ENCODE measurements at places on chromosomes 7 and 10.
A peak's percentile ranks its signal among the peaks of the same experiment; 100 is the strongest.

DNA sequence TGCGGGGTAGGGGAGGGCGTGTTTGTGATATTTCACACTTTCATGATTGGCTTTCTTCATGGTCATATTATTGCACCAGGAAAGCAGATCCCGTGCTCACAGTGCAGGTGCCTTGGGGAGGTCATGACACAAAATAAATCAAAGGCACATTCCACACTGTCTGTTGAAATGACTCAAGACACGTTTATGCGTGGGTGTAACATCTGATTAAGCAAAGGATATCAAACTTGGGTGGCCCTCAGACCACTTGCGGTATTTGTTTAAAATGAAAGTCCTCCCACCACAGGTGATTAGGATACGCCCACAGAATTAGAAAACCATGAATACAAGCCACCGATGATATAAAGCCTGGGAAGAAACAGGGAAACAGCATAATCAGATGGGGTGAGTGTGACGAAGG is 51.1 kb downstream of the SVIL start:
- no peak for DNase-seq

GRCh38 chr7:33298848-33299247 is 169.5 kb downstream of the BBS9 start:
- DNase-seq, result no peak

- no peak for DNase-seq
Measured at GRCh38 chr7:40276061-40276460, 141.3 kb downstream of the SUGCT start.

DNA sequence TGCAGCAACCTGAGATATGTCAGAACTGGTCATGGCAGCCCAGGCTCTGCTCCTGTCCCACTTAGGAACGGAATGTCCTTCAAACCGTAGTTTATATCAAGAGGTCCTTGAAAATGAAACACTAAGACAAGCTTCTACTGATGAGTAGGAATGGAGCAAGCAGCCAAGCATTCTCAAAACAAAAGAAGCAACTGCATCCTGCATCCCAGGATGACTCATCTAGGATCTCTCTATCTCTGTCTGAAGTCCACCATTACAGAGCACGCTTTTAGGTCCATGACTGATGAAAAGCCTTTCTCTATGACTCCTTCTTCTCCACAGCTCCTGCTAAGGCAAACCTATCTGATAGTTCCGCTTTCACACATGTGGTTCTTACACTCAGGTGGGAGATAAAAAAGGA is 16.3 kb downstream of the MBL2 start:
- DNase-seq, result no peak

GRCh38 chr7:86733783-86734182 is 90.1 kb downstream of the GRM3 start:
- DNase-seq, result no peak

- no peak for DNase-seq
Measured at GRCh38 chr7:136956671-136957070, 88.2 kb downstream of the CHRM2 start.

GRCh38 chr7:112481833-112482670 is 1.3 kb downstream of the LSMEM1 start:
- no peak for DNase-seq

GRCh38 chr7:123242467-123243092 is 42.8 kb upstream of the SLC13A1 start:
- DNase-seq, result no peak

DNA sequence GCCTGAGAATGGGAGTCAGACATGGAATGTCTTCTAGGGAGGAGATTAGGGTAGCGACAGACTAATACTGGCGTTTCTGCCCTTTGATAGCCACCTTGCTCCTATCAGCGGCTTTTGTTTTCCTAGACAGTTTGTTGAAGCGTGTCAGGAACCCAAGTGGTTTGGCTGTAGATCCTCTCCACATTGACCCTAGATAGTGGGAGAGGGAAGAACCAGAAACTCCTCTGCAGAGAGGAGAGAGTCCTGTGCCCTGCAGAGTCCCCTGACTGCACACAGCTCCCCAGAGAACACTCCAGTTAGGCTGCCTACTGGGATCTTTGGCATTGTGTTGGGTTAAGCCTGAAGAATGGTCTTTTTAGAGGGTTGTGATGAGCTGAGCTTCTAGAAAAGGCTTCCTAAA is 2.4 kb downstream of the MEPCE start:
- no peak for DNase-seq

DNA sequence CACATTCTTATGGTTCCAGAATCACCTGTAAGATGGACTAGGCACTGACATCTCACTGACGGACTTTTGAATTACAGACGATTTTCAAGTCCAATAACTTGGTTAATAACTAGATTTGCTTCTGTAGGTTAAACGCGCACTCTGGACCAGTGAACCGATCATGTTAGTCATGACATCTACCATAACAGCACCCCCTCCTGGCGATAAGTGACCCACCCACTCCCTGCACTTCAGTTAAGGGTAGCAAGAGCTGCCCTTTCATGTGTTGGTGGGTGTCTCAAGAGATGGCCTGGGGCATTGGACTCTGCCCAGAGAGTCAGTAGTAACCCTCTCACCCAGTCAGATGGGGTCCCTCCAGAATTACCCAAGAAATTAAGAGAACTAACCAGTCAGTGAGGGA is 12.9 kb downstream of the GRM8 start:
- no peak for DNase-seq

DNA sequence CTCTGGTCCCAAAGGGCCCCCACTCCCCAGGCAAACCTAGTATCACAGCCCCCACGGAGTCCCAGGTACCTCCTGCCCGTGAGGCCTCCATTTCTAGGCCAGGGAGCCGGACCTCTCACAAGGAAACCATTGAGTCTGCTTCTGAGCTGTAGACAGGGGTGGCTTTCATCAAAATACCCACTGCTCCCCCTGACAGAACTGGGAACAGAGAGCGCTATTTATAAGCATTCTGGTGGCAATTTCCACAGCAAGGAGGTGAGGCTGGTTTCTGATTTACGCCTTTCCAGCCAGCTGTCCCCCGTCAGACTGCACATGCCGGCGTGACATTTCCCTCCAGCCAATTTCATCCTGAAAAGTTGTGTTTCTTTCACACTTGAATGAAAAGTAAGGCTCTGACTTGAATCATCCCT is 407.5 kb upstream of the PRKCQ start:
- DNase-seq, result no peak

GRCh38 chr10:72298592-72299519 is 25.1 kb downstream of the DDIT4 start:
- DNase-seq, result no peak

- DNase-seq, result no peak
Measured at GRCh38 chr7:158204453-158204852, 383.2 kb downstream of the PTPRN2 start.

DNA sequence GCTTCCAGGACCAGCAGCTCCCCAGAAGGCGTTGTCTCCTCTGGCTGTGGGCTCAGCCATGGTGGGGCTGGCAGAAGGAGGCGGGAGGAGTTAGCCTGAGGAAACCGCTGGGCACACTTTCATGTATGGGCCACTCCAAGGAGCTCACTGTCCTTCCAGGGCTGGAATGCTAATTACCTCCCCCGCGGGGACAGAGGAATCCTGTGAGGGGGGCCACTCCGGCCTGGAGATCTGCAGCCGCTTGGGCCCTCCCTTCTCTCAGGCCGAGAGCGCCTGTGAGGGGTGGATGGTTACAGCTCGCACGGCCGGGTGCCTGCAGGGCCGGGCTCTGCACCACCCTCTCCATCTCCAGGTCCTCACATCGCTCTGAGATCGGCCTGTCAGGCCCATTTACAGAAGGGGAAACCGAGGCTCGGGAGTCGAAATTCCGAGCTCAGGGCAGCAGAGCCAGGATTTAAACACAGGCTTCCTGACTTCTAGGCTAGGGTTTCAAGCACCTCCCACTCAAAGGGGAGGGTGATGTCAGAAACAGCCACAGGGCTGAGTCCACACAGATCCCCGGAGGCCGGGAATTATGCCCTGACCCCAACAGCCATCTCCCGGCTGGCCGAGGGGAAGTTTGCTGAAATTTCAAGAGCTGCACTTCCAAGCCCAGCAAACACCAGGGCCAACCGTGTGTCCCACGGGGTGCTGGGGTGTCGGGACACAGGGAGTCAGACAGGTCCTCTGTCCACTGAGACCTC is 59.1 kb downstream of the PDGFA start:
- DNase-seq, result no peak

DNA sequence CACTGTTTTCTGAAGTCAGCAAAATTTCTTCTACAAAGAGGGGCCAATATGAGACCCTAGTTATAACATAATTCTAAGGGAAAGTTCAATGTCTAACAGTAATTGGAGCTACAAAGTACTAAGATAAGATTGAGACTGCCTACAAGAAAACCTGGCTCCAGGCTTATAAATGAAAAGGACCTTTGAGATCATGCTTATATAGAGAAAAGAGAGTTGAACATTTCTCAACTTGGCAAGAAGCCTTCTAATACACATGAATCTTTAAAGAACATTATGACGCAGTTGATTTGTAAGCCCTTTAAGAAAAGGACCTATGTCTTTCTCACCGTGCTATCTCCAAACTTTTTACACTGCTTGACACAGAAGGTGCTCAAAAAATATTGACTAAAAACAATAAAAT is 87.9 kb downstream of the TPK1 start:
- no peak for DNase-seq

- no peak for DNase-seq
Measured at GRCh38 chr7:143384661-143385631, 3.8 kb downstream of the ZYX start.

DNA sequence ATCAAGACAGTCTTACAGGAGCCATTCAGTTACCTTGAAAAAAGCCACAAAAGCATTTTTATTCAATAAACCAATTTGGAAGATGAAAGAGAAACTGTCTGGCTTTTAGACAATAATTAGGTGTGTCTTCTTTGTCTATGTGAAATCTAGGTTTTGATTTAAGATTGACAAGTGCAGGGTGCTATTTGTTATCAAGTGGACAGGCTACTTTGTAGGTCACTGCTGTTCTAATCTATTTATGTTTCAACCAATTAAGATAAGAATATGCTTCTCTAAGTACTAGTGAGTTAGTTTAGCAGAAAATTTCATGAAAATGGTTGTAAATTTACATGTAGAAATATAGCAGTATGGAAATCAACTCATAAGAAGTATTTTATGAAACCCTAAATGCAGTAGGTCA is 177.5 kb downstream of the CACNA2D1 start:
- DNase-seq, result no peak

DNA sequence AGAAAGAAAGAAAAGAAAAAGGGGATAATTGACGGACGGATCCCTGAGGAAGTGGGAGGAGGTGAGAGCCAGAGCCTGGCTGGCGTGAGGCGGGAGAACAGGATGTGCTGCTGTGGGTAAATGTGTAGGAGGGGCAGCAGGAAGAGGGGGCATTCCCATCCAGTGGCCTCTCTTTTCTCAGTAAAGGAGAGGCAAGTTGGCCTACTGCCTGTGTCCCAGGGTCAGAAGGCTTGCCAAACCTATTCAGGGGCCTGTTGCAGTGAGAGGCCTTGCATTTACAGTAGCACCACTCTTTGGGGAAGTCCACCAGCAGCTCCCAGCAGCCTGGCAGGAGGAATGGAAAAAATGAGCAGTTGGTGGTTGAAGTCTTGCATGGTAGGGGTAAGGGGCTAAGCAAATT is 26.6 kb upstream of the ASCC1 start:
- no peak for DNase-seq

DNA sequence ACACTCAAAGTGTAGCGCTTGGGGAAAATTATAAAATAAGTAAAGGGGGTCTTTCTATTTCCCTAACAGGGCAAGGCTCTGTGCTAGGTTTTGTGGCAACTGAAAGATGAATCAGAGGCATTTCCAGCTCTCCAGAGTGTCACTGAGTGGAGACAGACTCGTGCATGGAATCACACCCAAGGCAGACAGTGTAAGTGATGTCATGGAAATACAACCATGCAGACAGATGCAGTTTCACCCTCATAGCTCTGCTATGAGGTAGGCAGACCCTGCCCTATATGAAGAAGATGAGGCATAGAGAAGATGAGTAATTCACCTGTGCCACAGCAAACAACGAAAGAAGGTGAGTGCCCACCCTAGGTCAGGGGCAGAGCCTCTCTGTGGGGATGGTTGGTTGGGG is 57.2 kb upstream of the PITRM1 start:
- DNase-seq, result no peak

GRCh38 chr7:18353339-18353738 is 142.2 kb upstream of the HDAC9 start:
- no peak for DNase-seq

- no peak for DNase-seq
Measured at GRCh38 chr7:45223078-45223477, 65.5 kb downstream of the RAMP3 start.

GRCh38 chr7:44062180-44062902 is 3.0 kb downstream of the PGAM2 start:
- DNase-seq, result peak; percentile 1

DNA sequence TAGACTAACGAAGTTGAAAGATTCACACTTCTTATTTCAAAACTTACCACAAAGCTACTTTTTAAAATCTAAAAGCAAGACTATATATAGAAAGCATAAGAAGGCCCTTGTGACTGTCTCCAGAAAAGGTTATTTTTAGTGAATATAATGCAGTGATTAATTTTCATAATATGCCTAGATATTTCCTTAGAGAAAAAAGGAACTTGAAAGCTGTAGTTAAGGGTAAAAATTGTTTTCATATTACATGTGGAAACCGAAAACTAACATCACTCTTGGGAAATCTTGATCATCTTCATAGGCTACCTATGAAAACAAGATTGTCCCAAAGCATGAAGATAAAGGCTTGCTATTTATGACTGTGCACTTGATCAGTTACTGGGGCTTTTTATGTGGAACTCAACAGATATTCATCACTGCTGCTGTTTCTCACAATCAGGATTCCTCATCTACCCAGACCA is 223.2 kb downstream of the SH2D4B start:
- DNase-seq, result no peak

GRCh38 chr7:78099715-78100394 is 301.3 kb downstream of the PHTF2 start:
- DNase-seq, result no peak

DNA sequence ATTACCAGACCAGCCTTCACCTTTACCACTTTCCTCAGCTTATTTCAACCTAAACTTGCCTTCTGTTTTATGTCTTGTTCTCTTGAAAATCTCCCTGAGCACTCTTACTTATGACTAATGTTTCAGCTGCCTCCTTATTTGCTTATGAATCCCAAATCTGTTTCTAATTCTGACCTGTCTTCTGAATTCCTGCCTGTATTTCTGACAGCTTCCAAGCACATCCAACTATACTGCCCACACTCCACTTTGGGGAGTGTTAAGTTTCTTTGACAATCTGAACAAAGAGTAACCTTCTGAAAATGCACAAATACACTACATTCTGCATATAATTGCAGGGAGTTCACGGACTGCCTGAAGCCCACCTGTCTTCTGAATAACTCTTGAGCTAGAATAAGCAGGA is 48.7 kb downstream of the ARMC3 start:
- no peak for DNase-seq
